Gastrocnemius medialis (tissue), 4 donors: ENCODE measurements at places on chromosomes 2 and 18. TPM values are rescaled to one million over a fixed set of nuclear protein-coding genes. Genes with fewer than 3 reads are reported as not detected.

- no peak for DNase-seq
Measured at GRCh38 chr2:239106966-239107365, 259.1 kb downstream of the TWIST2 start.

- DNase-seq, result no peak
Measured at GRCh38 chr2:45975752-45976517, 321.3 kb upstream of the EPAS1 start.

GRCh38 chr18:69518989-69519388 lies 118.3 kb downstream of the DOK6 start:
- DNase-seq, result no peak

DNA sequence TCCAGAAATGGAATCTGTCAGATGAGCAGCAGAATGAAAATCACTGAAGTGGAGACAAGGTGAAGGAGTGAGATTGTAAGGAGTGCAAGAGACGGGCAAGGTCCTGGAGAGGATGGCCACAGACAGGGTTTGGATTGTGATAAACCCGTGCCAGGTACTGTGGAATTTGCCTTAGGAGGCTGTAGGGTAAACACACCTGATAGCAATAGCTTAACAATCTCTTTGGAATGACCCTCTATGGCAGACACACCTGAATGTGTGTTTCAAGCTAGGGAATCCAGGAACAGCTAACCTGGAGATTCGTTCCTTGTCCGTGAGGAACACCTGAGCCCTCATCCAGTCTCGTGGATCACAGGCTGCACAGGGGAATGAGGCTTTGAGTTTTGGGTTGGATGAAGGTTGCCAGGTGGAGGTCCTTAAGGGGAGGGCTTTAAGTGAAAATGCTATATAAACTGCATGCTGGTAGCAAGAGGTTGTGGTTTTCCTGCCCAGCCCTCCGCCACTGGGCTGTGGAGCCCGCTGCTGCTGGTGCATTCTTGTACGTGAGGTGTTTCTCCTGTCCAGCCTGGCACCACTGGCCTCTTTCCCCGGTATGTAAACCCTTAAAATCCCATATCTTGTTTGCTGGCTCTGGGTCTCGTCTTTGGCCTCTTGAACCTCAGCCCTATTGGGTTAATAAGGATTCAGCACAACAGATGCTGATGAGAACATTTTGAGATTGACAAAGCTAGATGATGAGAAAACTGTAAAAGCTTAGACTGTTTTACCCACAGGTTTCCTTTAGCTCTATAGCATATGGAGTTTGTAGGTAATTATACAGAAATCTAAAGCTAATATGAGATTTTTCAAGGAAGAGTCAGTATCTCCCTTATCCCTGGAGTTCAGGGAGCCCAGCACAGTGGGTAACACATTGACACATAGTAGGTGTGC lies 117.9 kb downstream of the ARHGAP15 start:
- no peak for DNase-seq

DNA sequence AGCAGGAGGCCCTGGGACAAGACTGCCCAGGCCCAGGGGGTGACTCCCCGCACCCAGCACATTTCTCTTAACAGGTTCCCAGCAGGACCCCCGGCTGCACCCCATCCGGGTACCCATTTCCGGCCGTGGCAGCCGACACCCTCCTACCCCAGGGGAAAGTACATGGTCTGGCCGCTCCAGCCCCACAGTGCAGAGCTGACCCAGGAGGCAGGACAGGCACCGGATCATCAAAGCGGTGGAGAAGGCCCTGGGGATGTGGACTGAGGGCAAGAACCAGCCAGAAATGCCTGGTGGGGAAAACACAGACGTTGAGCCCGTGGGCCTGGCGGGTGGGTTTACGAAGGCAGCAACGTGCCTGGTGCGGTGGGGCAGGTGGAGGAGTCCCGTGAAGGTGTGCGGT lies 79.5 kb upstream of the GPC1 start:
- no peak for DNase-seq

The TRAPPC8 gene
- 29.8 TPM for total RNA-seq

DNA sequence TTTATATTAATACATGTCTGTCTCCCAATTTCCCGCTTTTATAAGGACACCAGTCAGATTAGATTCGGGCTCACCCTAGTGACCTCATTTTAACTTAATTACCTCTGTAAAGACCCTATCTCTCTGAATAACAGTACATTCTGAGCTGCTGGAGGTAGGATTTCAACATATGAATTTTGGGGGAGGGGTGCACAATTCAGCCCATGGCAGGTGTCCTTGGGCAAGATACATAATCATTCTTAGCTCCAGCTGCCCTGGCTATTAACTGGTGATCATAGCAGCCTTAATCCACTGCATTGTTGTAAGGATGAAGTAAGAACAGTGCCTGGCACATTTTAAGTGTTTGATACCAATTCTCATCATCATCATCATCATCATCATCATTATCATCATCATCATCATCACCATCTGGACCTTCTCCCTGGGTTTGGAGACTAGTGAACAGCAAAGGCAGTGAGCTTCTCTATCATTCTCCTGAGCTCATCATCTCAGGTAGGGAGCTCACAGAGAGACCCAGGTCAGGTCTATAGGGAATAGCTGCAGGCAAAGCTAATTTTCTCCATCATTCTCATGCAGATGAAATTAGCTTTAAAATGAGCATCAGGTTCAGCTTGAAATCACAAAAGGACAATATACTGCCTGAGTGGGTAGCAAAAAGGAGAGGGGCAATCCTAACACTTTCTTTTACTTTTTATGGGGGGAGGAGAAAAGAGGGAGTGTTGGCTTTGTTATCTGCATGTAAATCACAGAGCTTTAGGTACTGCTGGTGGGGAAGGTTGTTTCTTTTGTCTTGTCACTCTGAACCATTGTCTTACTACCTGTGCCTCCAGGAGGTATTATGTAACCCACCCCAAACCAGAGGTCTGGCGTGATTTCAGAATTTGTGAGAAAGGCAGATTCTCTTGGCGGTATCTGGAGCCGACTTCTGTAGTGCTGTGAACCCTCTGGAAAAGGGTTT lies 125.5 kb upstream of the SPRED2 start:
- no peak for DNase-seq

DNA sequence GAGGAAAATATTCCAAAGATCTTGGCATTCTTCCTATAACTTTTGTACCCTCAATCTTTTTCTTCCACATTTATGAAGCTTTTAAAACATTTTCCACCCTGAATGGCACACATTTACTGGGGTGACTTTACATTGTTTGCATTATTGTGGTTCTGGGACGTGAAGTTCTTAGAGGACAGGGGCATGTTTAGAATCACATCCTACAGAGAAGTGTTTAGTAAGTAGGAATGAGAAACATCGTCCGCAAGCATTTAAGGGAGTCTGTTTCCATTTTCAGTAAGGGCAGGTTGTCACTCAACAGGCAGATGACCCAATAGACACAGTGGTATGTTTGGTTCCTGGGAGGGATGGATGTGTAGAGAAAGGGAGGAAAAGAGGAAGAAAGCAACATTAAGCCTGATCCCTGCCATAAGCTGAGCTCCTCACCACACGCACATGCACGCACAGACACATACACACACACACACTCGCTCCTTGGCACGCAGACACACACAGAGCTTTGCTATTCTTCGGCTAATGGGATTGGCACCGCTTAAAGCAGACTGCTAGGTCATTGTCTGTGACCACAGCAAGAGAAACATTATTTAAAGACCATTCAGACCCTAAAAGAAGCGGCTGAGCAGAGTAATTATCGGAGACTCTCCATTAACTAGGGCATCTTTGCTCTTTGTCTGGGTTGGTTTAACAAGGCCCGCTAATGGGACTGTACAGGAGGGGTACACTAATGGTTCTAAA lies 14.2 kb upstream of the PLEKHM3 start:
- no peak for DNase-seq

- no peak for DNase-seq
Measured at GRCh38 chr2:228181098-228182019, at the start of gene SPHKAP. Gene SPHKAP (minus strand): TSS chr2:228181687. CDS start chr2:228181598, 89 bp downstream.

The CNGA3 gene
- total RNA-seq, result not detected

The CMPK2 gene
- total RNA-seq, result 2.1 TPM

The PLB1 gene
- 1.7 TPM for total RNA-seq

The MC4R gene
- total RNA-seq, result not detected

DNA sequence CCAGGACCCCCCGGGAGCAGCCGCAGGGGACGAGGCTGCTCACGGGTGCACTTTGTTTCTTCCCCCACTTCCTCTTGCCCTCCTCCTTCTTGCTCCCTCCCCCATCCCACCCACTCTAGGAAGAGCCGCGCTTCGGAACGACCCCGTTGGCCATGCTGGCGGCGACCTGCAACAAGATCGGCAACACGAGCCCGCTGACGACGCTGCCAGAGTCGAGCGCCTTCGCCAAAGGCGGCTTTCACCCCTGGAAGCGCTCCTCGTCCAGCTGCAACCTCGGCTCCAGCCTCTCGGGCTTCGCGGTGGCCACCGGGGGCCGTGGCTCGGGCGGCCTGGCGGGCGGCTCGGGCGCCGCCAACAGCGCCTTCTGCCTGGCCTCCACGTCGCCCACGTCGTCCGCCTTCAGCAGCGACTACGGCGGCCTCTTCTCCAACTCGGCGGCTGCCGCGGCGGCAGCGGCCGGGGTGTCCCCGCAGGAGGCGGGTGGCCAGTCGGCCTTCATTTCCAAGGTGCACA lies 1.3 kb downstream of the SP9 start:
- DNase-seq, result no peak

The TMEM237 gene
- 19.0 TPM for total RNA-seq

GRCh38 chr2:205730701-205731582 lies 48.6 kb downstream of the NRP2 start:
- DNase-seq, result no peak

DNA sequence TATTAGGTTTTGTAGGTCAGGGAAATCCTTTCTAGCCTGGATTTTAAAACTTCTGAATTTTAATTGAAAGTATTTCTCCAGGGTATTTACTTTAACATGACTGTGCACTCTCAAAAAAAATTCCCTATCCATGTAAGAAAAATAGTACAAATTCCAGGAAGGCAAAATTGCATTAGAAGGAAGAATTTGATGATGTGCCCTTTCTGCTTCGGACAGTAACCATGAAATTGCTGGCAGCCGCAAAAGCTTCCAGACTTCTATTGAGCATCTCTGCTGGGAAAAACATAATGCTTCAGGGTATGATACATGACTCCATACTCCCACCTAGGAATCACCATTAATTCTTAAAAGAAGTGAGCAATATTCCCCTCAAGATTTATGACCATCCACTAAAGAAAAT lies 17.2 kb upstream of the KLF7 start:
- no peak for DNase-seq

GRCh38 chr18:9894454-9895068 lies 8.8 kb downstream of the TXNDC2 start:
- DNase-seq, result no peak

GRCh38 chr2:134338208-134338607 lies 84.3 kb downstream of the MGAT5 start:
- no peak for DNase-seq

- no peak for DNase-seq
Measured at GRCh38 chr18:55356815-55357214, 231.2 kb downstream of the TCF4 start.

GRCh38 chr2:15058721-15059157 lies 426.2 kb downstream of the LRATD1 start:
- DNase-seq, result no peak
